D341Med (cell line): ENCODE measurements at places on chromosomes 3 and 15.
A peak's percentile ranks its signal among the peaks of the same experiment; 100 is the strongest.

DNA sequence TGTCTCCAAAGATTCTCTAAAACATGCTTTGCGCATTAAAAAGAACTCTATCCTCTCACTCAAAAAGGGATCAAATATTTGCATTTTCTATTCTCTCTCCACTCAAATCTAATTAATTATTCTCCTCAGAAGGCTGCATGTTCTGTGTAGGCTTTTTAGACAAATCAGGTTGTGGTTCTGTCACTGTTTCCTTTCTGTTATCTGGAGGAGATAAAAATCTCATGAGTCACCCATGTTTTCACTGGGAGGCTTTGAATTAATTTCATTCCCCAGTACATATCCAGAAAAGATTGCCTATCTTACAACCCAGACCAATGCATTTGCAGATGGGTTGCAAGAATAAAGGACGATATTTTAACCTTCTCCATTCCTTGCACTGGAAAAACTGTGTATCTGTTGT, 446.5 kb downstream of the GRM7 start:
- no peak for DNase-seq

DNA sequence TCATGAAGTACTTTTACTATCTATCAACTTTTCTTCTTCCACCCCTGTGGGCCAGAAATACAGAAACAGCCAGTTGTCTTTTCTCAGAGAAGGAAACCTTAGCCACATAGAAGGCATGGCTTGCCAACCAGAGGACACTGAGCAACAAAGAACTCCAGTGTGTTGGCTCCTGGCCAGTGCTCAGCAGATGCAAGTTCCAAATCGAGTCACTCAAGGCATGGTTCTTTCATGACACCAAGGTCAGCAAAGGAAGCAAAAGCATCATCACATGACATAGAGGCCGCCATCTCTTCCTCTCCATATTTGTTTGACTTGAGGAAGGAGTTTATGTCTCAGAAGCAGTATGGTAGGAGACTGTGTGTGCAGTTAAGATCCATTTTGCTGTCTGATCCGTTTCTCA, 92.2 kb downstream of the MYLK start:
- no peak for DNase-seq

- peak; percentile 52 for DNase-seq
These were observed 34.0 kb downstream of the ARIH2 start for GRCh38 chr3:48952510-48953118.

DNA sequence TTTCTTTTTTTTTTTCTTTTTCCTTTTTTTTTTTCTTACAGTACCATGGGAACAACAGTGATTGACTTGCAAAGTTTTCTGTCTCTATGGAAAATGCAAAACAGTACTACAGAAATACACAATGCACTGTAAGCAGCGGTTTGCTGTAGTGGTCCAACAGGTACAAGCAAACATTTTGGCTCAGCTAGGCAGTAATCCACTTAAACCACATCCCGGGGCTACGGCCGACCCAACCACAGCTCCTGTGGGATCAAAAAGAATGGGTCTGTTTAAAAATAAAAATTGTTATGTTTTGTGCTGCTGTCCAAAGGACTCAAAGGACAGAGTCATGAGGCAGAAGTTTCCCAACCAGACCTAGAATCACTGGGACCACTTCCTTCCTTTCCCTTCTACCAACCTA, 667.1 kb upstream of the ADAMTS9 start:
- DNase-seq, result no peak

DNA sequence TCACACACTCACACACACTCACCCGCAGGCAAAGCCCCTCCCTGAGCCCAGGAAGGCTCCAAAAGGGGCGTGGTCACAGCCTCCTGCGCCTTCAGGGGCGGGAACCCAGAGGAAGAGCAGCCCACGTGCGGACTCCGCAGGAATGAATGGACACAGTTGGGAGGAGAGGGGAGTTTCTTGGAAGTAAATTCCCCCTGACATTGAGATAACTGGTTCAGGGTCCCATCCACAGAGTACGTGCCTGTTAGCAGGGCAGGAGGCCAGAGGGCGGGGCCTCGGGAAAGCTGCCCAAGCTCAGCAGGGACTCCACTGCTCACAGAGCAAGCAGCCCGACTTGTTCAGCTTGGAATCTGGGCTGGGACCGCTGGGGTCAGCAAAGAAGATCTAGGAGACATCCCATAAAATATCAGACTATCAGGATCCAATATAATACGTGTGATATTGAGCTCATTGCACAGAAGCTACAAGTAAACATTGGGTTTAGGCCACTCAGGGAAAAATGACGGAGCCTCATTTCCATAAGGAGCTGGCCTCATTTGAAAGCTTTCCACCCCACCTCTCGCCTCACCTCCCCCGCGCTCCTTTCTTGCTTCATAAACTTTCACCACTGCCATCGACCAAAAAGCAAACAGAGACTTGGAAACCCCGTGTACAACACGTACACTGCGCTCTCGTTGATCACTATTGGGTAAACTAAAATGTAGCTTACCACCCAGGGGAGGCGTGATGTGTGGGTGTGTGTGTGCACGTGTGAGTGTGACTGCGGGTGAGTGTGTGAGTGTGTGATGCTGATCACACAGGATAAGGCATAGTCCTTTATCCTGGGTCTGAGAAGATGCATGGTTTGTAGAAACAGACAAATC, 36.0 kb downstream of the TM2D3 start:
- DNase-seq, result no peak

- no peak for DNase-seq
These were observed 158.8 kb downstream of the ERC2 start for GRCh38 chr3:56309465-56309864.

GRCh38 chr3:56748663-56749231, 53.0 kb downstream of the ARHGEF3 start:
- DNase-seq, result no peak

DNA sequence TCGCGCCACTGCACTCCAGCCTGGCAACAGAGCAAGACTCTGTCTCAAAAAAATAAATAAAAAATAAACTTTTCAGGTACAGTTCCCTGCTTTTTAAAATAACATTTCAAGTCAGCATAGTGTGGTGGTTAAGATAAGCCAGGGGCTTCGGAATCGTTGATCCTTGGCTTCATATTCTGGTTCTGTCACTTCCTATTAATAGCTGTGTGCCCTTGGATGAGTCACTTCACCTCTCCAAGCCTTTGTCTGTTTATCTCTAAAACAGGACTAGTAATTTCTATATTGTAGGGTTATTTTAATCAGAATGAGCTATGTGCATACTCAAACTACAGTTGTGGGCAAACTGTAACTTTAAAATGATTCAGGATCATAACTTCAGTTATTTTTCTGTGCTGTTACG, 53.8 kb upstream of the SENP5 start:
- DNase-seq, result no peak

GRCh38 chr3:62007036-62007435, 366.3 kb downstream of the FEZF2 start:
- DNase-seq, result no peak

- no peak for DNase-seq
These were observed 56.9 kb downstream of the CEP152 start for GRCh38 chr15:48754011-48754410.
